ENCODE measurements at places on chromosomes 5 and 9. TPM values are rescaled to one million over a fixed set of nuclear protein-coding genes. Genes with fewer than 3 reads are reported as not detected.

Gene HACD4
- total RNA-seq, result 6.3 TPM

Gene PTGES2
- 38.8 TPM for total RNA-seq

Gene AQP3
- 50.3 TPM for total RNA-seq

- DNase-seq, result no peak
Observed at GRCh38 chr5:60943624-60944023, 1.2 kb downstream of the ERCC8 start.

DNA sequence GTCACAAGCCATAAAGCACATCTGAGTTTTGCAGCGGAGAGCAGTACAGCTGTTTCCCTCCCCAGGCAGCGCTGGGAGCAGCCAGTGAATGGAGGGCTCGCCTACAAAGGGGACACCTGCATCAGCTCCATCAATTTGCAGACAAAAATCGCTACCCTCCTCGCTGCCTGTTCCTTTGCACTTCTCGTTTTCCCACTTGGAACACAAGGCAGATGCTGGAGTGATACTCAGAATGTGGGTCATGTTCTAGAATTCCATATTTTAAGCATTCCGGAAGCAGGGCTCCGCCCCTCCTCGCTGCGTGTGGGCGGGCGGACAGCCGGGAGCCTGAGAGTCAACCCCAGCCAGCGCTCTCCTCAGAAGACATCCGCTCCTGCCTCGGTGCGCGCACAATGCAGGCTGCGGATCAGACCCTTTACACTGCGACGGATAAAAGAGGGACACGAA, 92.1 kb downstream of the LMNB1 start:
- DNase-seq, result peak; percentile 36

- no peak for DNase-seq
Observed at GRCh38 chr5:34047774-34048572, 5.0 kb upstream of the C1QTNF3 start.

Gene TMEM215
- not detected for total RNA-seq

DNA sequence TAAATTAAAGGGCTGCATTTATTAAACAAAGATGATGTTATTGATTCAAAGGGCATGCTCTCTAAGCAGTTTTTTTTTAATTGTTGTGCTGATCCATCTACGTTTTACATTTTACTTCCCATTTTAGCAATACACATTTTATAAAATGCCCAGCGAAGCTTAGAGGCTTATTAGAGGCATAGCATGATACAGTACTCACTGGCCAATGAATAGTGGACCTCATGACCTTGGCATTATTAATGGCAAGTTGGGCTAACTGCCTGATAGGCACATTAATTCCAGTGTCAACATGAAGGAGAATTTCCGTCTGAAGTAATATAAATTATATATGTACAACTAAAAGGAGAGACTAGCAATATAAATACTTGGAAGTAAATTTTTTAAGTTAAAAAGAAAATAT, 837.2 kb downstream of the EFNA5 start:
- DNase-seq, result no peak

GRCh38 chr9:120692901-120693699, 21.2 kb downstream of the MEGF9 start:
- no peak for DNase-seq

Gene RXRA
- total RNA-seq, result 13.7 TPM

GRCh38 chr5:75524071-75524470, 12.4 kb downstream of the POLK start:
- no peak for DNase-seq

DNA sequence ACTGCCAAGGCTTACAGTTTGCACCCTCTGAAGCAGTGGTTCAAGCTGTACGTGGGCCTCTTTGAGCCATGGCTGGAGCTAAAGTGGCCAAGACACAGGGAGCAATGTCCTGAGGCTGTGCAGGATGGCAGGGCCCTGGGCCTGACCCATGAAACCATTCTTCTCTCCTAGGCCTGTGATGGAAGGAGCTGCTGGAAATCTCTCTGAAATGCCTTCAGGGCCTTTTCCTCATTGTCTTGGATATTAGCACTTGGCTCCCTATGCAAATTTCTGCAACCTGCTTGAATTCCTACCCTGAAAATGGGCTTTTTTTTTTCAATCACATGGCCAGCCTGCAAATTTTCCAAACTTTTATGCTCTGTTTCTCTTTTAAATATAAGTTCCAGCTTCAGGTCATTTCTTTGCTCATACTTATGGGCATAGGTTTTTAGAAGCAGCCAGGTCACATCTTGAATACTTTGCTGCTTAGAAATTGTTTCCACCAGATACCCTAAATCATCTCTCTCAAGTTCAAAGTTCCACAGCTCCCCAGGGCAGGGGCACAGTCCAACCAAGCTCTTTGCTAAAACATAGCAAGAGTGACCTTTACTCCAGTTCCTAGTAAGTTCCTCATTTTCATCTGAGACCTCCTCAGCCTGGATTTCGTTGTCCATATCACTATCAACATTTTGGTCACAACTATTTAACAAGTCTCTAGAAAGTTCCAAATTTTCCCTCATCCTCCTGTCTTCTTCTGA, 138.3 kb downstream of the OSTF1 start:
- DNase-seq, result no peak

DNA sequence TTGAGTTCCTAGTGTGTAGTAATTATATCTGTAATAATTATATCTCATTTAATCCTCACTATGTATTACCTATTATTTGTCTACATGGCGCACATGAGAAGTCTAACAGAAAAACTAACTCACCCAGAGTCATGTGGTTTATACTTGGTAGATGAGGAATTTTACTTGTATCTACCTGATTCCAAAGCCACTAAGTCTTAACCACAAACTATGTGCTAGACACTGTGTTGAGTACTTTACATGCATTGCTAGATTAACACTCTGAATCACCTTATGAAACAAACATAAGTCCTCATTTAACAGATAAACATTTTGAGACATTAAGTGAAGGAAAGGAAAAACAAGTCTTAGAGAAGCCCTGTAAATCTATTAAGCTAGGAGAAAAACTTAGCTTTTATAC, 404.8 kb downstream of the TLR4 start:
- DNase-seq, result no peak

GRCh38 chr5:74978345-74978744, 74.0 kb downstream of the GCNT4 start:
- DNase-seq, result no peak

DNA sequence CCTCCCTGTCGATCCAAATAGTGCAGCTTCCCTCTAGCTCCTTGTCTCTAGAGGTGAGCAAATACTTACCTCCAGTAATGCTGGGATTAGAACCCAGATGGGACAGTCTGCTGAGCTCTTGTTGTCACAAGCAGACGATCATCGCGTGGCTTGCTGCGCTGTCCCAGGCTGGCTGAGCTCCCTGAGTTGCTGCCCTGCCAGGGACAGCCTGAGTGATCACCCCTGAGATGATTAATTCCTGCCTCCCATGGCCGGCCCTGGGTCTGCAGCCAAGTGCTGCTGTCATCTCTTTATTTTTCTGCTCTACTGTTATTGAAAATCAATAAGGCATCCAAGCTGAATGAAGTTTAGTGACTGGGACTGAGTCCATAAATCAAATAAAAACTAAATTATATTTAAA, 94.0 kb upstream of the ALDH1B1 start:
- no peak for DNase-seq

Gene CMBL
- total RNA-seq, result not detected

Gene OR1Q1
- not detected for total RNA-seq

DNA sequence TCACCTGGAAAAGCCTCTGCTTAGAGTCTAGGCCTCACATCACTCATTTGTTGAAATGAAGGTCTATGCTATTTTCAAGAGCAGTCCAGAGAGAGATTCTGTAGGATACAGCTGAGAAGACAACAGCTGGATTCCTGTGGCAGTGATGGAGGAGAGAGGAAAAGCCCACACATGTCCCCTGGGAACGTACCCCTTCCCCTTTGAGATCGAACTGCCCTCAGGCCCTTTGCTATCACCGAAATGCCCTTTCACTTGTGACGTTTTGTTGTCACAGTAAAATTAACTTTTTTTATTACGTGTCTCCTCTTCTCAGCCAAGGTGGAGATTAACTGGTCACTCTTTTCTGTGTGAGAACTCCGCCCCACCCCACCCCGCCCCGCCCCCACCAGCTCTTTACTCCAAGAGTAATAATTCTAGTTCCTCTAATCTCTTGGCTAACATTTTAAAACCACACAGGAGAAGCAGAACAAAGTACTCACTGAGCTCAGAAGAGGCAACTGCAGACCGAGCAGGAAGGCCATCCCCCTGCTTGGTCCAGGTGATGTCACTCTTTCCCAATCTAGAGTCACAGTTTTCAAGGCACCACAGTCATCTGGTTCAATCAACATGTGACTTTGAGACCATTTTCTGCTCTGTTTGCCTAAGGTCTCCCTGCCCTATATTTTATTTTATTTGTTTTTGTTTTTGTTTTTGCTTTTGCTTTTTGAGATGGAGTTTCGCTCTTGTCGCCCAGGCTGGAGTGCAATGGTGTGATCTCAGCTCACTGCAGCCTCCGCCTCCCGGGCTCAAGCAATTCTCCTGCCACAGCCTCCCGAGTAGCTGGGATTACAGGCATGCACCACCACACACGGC, 105.6 kb downstream of the SUSD1 start:
- no peak for DNase-seq

- no peak for DNase-seq
Observed at GRCh38 chr5:127441799-127442484, 75.5 kb upstream of the PRRC1 start.

GRCh38 chr5:89830691-89831090, 578.9 kb downstream of the CETN3 start:
- no peak for DNase-seq
